ENCODE measurements at places on chromosomes 7 and 10.

DNA sequence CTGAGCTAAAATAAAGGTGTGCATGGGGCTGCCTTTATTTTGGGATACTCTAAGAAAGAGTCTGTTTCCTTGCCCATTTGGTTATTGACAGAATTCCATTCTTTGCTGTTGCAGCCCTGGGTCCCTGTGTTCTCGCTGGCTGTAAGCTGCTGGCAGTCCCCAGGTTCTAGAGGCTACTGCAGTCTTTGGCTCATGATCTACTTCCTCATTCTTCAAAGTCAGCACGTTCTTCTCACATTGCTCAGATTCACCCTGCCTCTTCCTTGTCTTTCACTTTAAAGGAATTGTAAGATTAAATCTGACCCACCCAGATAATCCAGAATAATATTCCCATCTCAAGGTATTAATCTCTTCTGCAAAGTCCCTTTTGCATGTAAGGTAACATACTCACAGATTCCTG is 620.3 kb downstream of the CCSER2 start:
- DNase-seq: no peak

DNA sequence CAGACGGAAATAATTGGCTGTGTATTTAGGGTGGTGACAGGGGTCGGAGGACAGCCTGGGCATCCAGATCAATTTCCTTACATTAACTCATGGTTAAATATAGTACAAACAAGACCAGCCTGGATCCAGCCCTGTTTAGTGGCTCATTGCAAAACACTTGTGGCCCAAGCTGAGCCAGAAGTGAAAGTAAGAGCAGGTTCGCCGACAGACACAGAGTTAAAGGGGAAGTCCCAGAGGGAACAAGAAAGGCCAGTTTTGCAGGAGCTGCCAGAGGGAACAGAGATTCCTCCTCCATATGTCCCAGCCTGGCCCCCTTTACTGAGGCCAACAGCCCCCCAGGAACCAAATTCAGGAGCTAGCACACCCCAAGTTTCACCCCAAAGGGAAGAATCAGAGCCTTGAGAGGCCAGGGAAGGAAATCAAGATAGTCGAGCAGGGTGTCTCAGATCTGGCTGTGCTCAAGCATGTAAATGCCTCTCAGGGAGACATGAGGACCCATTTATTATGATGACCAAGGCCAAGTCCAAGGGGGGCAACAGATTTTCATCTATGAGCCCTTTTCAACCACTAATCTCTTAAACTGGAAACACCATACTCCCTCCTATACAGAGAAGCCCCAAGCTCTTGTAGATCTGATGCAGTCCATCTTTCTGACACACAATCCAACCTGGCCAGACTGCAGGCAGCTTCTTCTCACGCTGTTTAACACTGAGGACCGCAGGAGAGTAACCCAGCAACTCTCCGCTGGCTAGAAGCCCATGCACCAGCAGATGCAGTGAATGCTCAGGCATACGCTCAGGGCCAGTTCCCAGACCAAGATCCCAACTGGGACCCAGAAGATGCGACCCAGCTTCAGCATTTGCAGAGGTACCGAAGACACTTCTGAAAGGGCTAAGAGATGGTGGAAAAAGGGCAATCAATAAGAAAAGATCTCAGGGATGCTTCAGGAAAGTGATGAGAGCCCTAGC is 15.9 kb upstream of the ADCK2 start:
- DNase-seq: peak; percentile 37

DNA sequence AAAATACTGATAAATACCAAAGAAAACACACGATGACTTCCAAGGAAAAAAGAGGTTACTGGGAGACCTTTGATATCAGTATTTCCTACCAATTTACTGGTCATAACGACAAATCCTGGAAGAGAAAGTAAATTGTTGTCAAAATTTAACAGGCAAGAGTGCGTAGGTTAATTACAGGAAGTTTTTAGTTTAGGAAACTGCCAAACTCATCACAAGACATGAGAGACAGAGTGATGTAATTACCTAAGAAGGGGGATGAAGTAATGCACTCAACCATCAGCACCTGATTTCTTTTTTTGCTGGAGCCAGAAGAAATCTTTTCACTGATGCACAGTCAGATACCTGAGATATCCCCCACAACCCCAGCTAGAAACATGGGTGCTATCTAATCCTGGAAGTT is 16.8 kb downstream of the MACC1 start:
- DNase-seq: no peak

- no peak for DNase-seq
Measured at GRCh38 chr7:40475681-40475982, 340.8 kb downstream of the SUGCT start.

GRCh38 chr10:21602313-21602712 is 68.3 kb downstream of the MLLT10 start:
- DNase-seq: no peak

DNA sequence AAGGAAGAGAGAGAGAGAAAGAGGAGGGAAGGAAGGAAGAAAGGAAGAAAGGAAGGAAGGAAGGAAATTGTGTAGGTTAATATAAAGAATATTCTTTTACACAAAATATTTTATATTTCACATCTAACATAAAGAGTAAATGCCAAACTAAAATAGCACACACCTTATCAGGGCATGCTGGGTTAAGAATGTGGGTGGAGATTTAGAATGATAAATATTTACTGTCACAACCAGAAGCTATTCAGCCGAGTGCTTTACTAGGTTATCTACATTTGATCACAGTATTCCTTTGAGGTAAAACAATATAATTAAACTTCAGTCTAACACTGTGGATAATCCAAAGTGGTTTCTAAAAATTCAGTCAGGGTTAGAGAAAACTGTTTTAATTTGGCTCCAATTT is 103.3 kb downstream of the SEMA3A start:
- no peak for DNase-seq

DNA sequence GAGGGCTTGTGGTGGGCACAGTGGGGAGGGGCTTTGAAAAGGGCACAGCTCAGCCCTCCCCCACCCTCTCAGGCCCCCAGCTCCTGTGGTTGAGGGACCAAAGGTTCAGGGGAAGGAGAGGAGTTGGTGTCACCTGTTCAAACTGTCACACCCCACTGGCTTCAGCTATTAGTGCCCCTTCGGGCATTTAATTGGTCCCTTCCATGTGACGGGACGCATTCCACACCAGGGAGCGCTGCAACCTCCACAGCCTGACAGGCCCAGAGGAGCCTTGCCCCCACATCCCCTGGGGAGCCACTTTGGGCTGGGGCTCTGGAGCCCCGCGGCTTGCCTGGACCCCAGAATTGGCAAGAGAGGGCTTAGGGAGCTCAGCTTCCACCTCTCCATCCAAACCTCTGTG is 75.7 kb downstream of the C10orf105 start:
- DNase-seq: no peak

DNA sequence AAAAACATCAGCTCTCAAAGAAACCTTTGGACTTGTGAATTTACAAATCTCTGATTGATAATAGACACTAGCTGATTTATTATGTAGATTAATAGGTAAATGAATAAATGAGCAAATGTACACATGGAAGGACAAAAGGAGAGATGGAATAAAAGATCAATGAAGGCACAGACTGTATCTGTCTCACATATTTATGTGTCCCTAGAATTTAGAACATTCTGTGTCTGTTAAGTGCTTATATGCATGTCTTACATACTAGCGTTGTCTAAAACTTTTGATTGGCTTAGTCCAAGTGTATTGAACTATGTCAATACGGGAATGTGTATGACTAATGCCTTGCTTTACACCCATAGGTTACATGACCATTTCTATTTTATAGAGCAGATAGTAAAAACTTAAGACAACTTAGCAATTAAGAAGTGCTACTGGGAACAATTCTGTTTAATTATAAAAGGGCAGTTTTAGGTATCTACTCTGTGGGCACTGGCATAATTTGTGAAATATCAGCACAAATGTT is 140.3 kb downstream of the PLXDC2 start:
- DNase-seq: no peak

- DNase-seq: no peak
Measured at GRCh38 chr7:155494551-155494950, 36.6 kb downstream of the EN2 start.

DNA sequence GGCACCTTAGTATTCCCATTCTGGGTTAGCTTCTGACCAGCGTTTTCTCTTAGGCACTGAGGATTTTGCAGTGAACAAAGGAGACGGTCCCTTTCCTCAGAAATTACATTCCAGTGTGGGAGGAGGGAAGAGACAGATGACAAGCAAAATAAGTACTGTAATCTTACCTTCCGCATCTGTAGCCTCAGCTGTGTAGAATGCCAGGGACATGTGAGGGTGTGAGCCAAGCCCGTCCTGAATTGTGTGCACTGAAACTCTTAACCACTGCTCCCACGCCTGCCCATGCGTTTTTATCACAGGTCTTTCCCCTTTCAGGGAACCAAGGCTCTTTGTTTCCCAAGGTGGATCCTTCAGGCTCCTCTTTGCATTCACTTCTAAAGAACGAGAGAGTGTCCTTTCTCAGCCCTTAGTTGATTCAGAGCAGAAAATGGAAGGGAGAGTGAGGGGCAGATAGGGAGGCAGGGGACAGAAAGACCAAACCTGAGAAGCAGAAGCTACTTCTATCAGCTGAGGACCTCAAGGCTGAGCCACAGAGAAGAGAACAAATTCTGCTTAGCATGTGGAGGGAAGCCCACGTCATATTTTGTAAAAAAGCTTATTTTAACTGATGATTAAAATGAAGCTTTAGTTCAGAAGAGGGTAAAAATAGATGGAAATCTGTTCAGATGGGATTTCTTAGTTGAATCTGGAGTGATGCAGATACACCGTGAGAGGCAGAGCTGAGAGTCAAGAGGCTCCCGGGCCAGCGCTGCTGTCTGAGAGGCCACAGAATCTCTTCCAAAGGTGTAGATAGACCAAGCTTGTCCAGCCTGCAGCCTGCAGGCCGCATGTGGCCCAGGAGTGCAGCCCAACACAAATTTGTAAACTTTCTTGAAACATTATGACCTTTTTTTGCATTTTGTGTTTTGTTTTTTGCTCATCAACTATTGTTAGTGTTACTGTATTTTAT is 122.5 kb downstream of the CCNY start:
- DNase-seq: no peak

DNA sequence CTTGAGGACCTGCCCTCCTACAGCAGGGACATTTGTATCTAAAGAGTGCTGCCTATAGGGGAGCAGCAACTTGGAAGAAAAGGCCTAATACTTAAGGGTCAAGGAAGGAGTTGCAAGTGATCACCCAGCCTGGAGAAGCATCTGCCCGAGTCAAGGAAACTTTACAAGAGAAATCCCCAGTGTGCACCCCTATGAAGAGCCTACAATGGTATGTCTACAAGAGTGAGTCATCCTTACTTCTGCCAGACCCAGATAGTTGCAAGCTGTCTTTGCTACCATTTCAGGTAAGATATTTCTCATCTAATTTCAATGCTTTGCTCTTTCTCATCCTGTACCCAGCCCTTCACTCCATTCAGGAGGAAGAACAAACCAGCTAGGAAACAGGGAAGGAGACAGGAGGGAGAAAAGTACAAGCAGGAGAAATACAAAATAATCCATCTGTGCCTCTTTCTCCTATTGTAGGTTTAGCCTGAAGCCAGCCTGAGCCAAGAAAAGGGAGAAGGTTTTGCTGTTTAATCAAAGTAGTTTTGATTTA is 34.4 kb upstream of the AGR3 start:
- no peak for DNase-seq

GRCh38 chr10:13816195-13816925 is 229.6 kb downstream of the PRPF18 start:
- no peak for DNase-seq

- peak; percentile 79 for DNase-seq
Measured at GRCh38 chr7:99143853-99144672, at the start of gene SMURF1. SMURF1 (minus strand) TSS chr7:99144108; CDS start chr7:99143780, 328 bp downstream.

GRCh38 chr10:102405108-102405571 is 9.6 kb downstream of the NFKB2 start:
- peak; percentile 42 for DNase-seq

DNA sequence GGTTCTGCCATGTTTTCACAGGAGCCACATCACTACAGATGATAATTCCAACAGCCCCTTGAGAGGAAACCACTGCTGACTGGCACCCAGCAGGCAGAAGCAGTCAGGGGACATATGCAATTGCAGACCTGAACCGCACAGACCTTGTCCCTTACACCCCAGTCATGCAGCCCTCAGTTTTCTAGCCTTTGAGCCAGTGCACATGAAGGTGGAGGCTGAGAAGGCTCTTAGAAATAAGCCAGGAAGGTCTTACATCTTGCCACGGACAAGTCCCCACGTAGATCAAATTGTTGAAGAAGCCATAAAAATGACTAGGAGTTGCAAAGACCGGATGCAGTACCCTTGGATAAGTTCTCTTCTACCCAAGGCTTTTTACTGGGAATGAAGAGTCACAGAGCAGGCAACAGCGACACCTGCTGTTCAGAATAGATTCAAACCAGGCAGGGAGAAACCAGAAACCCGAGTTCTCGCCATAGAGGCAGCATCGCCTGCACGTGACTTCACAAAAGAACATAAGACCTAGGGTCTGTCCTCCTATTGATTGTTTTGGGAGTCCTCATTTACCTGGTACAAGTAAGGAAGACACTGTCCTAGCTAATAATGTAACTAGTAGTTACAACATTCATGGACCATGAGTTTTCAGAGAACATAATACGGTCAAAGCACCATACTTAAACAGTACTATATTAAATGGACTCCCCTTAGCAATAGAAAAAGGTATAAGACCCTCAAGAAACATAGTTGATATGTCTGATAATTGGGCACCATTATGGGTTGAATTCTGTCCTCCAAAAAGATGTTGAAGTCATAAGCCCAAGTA is 11.1 kb downstream of the STEAP1B start:
- peak; percentile 65 for DNase-seq

GRCh38 chr7:94174375-94174774 is 170.2 kb upstream of the BET1 start:
- no peak for DNase-seq

GRCh38 chr10:8416192-8416701 is 361.8 kb downstream of the GATA3 start:
- DNase-seq: peak; percentile 80

GRCh38 chr7:78176171-78176570 is 377.6 kb downstream of the PHTF2 start:
- no peak for DNase-seq

- no peak for DNase-seq
Measured at GRCh38 chr7:117231047-117231359, 91.9 kb downstream of the WNT2 start.

GRCh38 chr10:110065269-110065668 is 57.5 kb downstream of the ADD3 start:
- DNase-seq: no peak

DNA sequence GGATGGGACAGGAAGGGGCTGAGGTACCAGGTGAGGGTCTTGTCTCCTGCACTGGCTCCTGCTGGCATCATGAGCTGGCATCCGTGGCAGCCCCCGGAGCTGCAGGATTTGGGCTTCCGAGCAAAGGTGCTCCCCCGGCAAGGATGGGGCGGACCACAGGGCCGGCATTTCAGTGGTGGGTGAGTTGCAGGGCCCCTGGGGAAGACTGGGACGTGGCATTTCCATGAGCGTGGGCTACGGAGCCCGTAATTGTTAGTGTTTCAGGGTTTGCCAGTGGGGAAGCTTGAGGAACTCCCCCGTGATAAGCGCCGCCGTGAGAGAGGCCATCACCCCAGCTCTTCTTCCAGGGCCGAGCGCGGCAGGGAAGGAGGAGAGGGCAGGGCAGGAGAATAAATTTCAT is 235.6 kb downstream of the MGMT start:
- no peak for DNase-seq
